Hippocampal formation (tissue), 2 donors: ENCODE measurements at places on chromosomes 2 and 18.
A peak's percentile ranks its signal among the peaks of the same experiment; 100 is the strongest.

GRCh38 chr2:188003800-188004199 is 287.9 kb upstream of the GULP1 start:
- no peak for DNase-seq

DNA sequence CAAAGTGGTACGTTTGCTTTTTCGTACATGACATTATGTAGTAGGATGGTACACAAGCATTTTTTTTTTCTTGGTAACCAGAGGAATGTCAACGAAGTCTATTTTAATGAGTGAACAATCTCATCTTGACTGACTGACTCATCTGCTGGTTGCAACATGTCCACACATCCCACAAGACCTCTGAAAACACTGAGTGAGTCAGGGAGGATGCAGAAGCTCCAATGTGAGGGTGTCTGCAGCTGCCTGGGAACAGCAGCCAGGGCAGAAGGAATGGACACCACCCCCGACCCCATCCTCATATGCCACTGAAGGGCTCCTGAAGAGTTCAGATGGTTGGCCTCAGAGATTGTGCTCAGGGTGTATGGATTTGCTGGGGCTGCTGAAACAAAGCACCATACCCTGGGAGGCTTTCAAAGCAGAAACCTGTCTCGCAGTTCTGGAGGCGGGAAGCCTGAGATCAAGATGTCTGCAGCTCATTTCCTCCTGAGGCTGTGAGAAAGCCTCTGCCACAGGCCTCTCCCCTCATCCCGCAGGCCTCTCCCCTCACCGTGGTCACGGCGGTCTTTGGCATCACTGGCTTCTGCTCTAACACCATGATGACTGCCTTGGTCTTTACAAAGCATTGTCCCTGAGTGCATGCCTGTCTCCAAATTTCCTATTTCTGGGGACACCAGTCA is 124.6 kb downstream of the LRATD1 start:
- DNase-seq = no peak

- DNase-seq = no peak
Observed at GRCh38 chr2:201430839-201431238, 20.4 kb downstream of the TRAK2 start.

- no peak for DNase-seq
Observed at GRCh38 chr2:64731746-64732145, 78.0 kb upstream of the SERTAD2 start.

DNA sequence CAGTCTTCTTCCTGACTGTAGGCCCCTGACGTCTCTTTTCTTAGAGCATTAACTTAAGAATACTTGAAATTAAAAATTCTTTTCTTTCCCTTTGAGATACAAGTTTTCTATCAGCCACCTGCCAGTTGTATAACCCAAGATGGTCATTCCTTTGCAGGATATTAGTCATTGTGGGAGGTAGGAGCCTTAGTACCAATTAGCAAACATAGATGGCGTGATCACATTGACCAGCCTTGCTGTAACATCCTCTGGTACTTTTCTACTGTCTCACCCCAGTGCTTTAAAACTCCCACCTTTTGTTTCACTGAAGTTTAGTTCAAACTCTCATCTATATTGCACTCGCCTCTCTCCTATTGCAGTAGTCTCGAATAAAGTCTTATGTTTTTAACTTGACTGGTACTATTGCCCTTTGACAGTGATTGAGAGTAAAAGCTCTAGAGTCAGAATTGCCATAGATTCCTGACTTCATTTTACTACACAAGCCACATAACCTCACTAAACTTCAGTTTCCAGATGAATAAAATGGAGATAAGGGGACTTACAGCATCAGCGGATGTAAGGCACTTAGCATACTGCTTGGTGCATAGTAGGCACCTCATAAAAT is 74.1 kb downstream of the VRK2 start:
- DNase-seq = no peak

- DNase-seq = no peak
Observed at GRCh38 chr18:42533009-42533575, 578.1 kb downstream of the PIK3C3 start.

- DNase-seq = no peak
Observed at GRCh38 chr18:35289727-35290093, 319 bp downstream of the ZSCAN30 start.

- no peak for DNase-seq
Observed at GRCh38 chr18:11050966-11051365, 98.4 kb downstream of the PIEZO2 start.

- no peak for DNase-seq
Observed at GRCh38 chr2:119644186-119644585, 34.8 kb upstream of the TMEM177 start.

DNA sequence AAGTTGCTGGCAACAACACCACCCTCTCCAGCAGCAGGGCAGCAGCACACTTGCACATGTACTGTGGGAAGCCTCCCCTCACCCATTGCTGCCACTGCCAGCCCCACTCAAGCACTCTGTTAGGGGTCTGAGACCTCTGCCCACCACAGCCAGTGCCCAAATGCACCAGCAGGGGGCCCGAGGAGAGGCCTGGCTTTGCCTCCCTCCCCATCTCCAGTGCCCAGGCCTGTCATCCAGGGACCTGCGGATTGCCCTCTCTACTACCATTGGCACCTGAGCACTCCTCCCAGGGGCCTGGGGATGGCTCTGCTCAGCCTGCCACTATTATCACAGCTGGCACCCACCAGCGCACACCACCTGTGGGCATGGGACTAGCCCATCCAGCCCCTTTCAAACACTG is 175.7 kb downstream of the PMAIP1 start:
- DNase-seq = no peak

- DNase-seq = no peak
Observed at GRCh38 chr2:6947929-6948676, 30.9 kb downstream of the RNF144A start.

GRCh38 chr2:127698553-127699355 is 2.5 kb upstream of the SFT2D3 start:
- no peak for DNase-seq

- DNase-seq = no peak
Observed at GRCh38 chr2:181252262-181253148, 204.7 kb upstream of the ITGA4 start.

DNA sequence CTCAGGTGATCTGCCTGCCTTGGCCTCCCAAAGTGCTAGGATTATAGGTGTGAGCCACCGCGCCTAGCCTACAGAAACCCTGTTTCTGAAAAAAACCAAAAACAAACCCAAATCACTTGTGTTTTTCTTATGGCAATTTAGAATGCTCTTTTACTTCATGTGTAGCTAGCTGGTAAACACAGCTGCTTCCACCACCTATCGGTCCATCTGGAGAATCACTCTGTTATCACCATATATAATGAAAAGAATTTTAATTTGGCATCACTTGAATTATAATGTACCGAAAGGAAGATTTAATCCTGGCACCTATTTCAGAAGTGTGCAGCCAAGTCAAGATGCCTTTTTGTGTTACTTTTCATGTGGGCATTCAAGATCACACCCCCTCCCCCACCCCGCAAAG is 86.5 kb upstream of the ITGB6 start:
- no peak for DNase-seq

DNA sequence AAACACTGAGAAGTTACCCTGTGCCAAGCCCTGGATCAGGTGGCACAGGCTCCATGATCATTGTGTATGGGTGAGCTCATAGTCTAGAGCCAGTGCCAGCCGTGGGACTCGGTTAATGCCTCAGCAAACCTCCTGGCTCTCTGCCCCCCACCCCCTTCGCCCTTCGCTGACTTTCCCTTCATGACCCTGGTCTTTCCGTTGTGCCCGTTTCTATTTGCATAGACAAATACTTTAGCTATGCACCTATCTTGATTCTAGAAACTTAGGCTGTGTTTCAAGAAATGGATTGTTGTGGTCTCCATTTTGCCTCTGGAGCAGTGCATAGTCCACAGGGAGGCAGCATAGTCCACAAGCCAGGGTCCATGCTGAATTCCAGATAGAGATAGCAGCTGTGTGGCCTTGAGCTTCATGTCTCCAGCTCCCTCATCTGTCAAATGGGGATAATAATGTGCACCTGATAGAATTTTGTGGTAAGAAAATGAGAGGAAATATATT is 44.8 kb upstream of the KDM3A start:
- peak; percentile 37 for DNase-seq

DNA sequence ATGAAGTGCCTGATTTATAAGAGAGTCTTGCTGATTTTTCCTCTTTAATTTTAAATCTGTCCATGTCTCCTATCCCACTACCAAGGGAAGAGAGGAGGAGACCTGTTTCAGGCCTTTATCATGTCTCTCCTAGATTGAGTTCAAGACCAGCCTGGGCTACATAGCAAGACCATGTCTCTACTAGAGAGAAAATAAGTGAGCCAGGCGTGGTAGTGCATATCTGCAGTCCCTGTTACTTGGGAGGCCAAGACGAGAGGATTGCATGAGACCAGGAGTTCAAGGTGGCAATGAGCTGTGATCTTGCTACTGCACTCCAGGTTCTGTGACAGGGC is 20.0 kb downstream of the EML4 start:
- DNase-seq = no peak

- no peak for DNase-seq
Observed at GRCh38 chr2:64936809-64937208, 52.4 kb upstream of the SLC1A4 start.

DNA sequence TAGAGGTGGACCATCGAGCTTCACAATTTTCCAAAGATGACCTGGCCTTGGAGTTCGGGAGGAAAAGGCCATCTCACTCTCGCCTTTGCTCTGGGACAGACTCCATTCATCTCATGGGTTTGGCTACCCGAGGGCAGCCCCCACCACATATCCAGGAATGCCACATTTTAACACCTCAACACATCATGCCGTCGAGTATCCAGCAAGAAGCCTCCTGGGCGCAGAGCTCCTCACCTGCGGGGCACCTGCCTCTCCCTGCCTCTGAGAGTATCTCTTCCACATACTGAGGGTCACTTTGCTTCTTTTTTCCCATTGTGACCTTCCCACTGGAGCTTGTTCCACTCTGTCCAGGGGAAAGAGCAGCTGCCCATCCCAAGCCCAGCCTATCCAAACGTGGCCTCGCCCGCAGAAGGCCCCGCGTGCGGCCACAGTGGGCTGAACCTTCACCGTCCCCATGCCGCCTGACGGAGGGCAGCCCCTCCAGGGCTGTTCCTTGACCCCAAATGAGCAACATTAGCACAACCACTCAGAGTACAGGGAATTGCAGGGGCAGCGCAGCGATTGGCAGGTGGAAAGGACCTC is 5.5 kb upstream of the LIMS2 start:
- DNase-seq = no peak

- DNase-seq = no peak
Observed at GRCh38 chr2:206054952-206055351, 31.0 kb downstream of the INO80D start.
